GM23248 (cell line): ENCODE measurements at places on chromosomes 6 and 20. TPM values are rescaled to one million over a fixed set of nuclear protein-coding genes. Genes with fewer than 3 reads are reported as not detected.

GRCh38 chr20:40255365-40255764, 433.7 kb downstream of the MAFB start:
- H3K4me1 ChIP-seq = peaks cover 7% of the 10 kb centered on the region
- DNase-seq = peak; percentile 61
- no peaks in the 10 kb centered on the region for H3K36me3 ChIP-seq
- H3K27ac ChIP-seq = no peak overlapping the region
- H3K27me3 ChIP-seq = 0 out of 2 replicates have a peak, but pooled peaks cover 4% of the 10 kb centered on the region

GRCh38 chr6:6742535-6742934, 154.0 kb downstream of the LY86 start:
- no peak for DNase-seq
- H3K4me1 ChIP-seq = 0 out of 2 replicates have a peak, but pooled peaks cover 2% of the 10 kb centered on the region
- H3K27ac ChIP-seq = no peak overlapping the region
- no peaks in the 10 kb centered on the region for H3K36me3 ChIP-seq
- no peaks in the 10 kb centered on the region for H3K27me3 ChIP-seq

GRCh38 chr6:14903176-14904038, 342.5 kb upstream of the JARID2 start:
- DNase-seq = no peak
- H3K36me3 ChIP-seq = no peaks in the 10 kb centered on the region
- H3K27me3 ChIP-seq = no peaks in the 10 kb centered on the region

DNA sequence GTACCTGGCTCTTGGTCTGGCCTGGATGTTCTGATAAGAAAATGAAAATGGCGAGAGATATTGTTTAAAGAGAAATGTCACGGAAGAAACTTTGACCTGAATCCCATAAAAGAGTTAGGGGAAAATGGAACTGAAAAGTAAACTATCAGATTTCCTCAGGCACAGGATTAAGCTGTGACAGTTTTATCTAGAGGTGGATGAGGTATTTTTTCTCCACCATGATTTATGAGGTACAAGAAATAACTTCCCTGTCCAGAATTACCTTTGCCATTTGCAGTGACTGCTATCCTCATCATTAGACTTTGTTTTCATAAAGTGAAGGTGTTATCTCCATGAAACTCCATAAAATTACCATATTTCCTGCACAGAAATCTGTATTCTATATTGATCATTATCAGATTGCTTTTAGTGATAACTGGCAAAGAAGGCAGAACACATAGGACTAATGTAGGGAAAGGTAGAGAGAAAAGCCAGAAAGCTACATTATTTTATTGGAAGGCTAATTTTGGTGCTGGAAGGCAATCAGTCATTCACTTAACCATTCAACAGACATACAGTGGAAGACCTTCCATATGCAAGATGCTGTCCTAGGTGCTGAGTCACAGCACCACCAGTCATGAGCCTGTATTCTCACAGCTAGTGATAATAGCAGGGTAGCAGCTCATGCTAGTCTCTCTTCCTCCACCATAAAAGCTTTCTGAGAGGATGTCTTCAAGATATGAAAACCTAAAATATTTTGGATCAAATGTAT, 427.3 kb upstream of the CITED2 start:
- no peak overlapping the region for H3K4me3 ChIP-seq
- H3K27ac ChIP-seq = no peak overlapping the region
- no peaks in the 10 kb centered on the region for H3K27me3 ChIP-seq
- H3K4me1 ChIP-seq = no peaks in the 10 kb centered on the region

DNA sequence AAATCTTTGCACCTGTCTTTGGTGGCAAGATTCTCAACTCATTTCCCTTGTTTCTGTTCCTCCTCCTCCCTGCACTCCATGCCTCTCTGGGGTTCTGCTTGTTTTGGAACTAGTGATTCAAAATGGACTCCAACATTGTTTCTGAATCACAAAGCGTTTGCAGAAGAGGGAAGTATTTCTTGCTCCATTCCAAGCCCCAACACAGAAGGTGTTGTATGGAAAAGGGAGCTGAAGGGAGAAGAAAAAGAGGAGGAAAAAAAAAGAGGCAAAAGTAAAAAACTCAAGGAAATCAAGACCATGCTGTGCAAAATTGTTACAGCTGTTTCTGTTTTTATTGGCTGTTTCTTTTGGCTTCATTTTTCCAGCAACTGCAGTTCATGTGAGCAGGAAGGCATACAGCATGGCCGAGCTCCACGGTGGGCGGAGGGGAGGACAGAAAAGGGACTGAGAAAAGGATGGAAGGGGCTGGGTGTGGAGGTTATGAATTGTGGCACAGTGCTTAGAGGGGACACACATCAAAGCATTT, 66.9 kb upstream of the PRL start:
- H3K4me3 ChIP-seq = no peak overlapping the region
- H3K27ac ChIP-seq = no peak overlapping the region
- H3K27me3 ChIP-seq = no peaks in the 10 kb centered on the region
- no peak for DNase-seq
- H3K36me3 ChIP-seq = no peaks in the 10 kb centered on the region
- no peaks in the 10 kb centered on the region; the same call in 1 of the 2 replicates for H3K4me1 ChIP-seq

DNA sequence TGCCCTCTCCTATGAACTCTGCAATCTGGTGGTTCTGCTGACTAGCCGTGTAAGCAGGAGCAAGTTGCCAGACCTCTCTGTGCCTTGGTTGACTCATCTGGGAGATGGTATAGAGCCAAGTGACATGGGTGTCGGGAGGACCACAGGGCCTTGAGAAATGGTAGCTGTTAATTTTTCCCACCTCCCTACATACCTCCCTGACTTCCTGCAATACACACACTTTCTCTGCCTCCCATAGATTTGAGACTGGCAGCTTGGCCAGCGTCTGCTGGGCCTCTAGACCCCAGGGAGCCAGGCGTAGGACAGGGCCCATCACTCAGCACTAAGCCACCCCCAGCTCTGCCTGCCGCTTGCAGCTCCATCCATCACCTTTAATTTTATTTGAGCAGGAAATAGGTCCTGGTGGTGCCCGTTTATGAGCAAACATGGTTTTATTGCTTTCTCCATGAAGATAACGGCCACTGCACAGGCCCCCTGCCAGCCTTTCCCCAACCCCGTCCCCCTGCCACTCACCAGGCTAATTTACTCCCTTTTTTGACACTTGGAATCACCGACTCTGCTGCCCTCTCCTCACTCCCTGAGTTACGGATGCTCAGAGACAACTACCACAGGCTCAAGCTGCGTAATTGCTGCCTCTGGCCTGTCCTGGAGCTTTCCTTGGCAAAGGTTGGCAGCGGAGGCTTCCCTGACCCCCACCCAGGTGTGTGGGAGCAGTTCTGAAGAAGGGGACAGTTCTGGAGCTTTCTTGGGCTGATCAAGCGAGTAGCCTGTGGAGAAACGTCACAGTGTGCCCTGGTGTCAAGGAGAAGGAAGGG, 11.1 kb downstream of the GLP1R start:
- no peaks in the 10 kb centered on the region for H3K4me1 ChIP-seq
- H3K27me3 ChIP-seq = 0 out of 2 replicates have a peak, but pooled peaks cover 6% of the 10 kb centered on the region
- no peak overlapping the region for H3K27ac ChIP-seq
- no peaks in the 10 kb centered on the region for H3K36me3 ChIP-seq
- DNase-seq = peak; percentile 30

DNA sequence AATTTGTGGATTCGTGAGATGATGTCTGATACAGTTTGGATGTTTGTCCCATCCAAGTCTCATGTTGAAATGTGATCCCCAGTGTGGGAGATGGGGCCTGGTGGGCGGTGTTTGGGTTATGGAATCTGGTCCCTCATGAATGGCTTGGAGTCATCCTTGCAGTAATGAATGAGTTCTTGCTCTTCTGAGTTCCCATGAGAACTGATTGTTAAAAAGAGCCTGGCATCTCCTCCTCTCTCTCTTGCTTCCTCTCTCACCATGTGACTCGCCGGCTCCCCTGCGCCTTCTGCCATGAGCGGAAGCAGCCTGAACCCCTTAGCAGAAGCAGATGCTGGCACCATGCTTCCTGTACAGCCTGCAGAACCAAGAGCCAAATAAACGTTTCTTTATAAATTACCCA, 30.5 kb upstream of the RPP40 start:
- no peak for DNase-seq
- H3K36me3 ChIP-seq = no peaks in the 10 kb centered on the region
- H3K27me3 ChIP-seq = no peaks in the 10 kb centered on the region

- H3K36me3 ChIP-seq = no peaks in the 10 kb centered on the region
- H3K4me3 ChIP-seq = no peak overlapping the region
- H3K4me1 ChIP-seq = no peaks in the 10 kb centered on the region
- H3K27me3 ChIP-seq = peaks cover 14% of the 10 kb centered on the region
- H3K27ac ChIP-seq = no peak overlapping the region
- DNase-seq = peak; percentile 69
These were observed 78.7 kb upstream of the PHACTR3 start for GRCh38 chr20:59525500-59526241.

- no peak overlapping the region for H3K27ac ChIP-seq
- peaks cover 10% of the 10 kb centered on the region for H3K4me1 ChIP-seq
- H3K4me3 ChIP-seq = no peak overlapping the region
- no peaks in the 10 kb centered on the region for H3K27me3 ChIP-seq
- H3K36me3 ChIP-seq = peaks cover 6% of the 10 kb centered on the region; the same call in 1 of the 2 replicates
These were observed 19.7 kb downstream of the WRNIP1 start for GRCh38 chr6:2784930-2785329.

DNA sequence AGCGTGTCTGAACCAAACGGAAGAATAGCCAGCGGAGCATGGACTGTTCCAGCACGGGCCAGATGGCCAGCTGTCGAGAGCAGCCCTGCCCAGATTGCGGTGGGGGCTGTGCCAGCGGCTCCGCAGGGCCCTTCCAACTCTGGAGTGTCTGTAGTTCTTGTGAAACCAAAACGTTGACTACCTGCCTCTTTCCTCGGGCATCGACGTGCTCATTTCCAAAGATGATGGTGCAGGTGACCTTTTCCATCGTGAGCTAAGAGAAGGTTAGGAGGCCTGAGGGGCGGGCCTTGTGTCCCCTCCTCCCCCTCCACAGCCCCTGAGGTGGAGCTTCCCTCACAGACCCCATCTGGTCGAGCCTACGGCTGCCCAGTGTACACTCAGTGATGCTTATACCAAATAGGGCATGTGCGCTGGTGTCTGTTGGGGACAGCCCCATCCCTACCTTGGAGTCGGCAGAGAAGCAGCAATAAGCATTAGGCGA, 12.9 kb upstream of the C20orf144 start:
- peak; percentile 54 for DNase-seq
- H3K36me3 ChIP-seq = peaks cover 8% of the 10 kb centered on the region; the same call in 1 of the 2 replicates

DNA sequence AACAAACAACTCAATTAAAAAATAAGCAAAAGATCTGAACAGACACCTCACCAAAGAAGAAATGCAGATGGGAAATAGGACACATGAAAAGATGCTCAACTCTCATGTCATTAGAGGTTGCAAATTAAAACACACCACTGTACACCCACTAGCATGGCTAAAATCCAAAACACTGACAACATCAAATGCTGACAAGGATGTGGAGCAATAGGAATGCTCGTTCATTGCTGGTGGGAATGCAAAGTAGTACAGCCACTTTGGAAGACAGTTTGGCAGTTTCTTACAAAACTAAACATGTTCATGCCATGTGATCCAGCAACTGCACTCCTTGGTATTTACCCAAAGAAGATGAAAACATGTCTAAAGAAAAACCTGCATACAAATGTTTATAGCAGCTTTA, 47.2 kb downstream of the CDK19 start:
- no peaks in the 10 kb centered on the region for H3K27me3 ChIP-seq
- H3K36me3 ChIP-seq = 0 out of 2 replicates have a peak, but pooled peaks cover 2% of the 10 kb centered on the region
- H3K27ac ChIP-seq = no peak overlapping the region
- no peak for DNase-seq

DNA sequence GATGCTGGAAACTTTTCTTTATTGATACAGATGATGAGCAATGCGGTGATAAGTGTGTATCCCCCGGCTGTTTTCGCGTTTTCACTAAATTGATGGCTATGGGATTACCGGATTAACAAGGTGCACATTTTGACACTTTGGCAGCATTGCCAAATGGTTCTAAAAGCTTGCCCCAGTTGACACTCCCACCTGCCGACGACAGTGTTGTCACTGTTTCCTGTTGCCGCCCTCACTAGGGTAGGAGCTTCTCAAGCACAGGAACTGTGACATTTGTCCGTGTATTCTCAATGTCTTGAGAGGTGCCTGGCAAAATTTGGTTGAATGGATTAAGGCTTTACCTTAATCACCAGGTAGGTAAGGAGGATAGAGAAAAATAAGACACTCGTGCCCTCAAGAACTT, 9.8 kb upstream of the MAPK13 start:
- no peaks in the 10 kb centered on the region for H3K36me3 ChIP-seq
- DNase-seq = no peak
- no peaks in the 10 kb centered on the region for H3K27me3 ChIP-seq
- peaks cover 10% of the 10 kb centered on the region; the same call in 1 of the 2 replicates for H3K4me1 ChIP-seq
- no peak overlapping the region for H3K27ac ChIP-seq
- H3K4me3 ChIP-seq = no peak overlapping the region

- H3K27ac ChIP-seq = no peak overlapping the region
- DNase-seq = no peak
- no peak overlapping the region for H3K4me3 ChIP-seq
- no peaks in the 10 kb centered on the region for H3K36me3 ChIP-seq
These were observed 27.9 kb upstream of the MCM3 start for GRCh38 chr6:52312461-52312860.

- no peak overlapping the region for H3K4me3 ChIP-seq
- peaks cover 30% of the 10 kb centered on the region for H3K4me1 ChIP-seq
- H3K27me3 ChIP-seq = no peaks in the 10 kb centered on the region
- H3K36me3 ChIP-seq = no peaks in the 10 kb centered on the region
These were observed 94.4 kb upstream of the MAP7 start for GRCh38 chr6:136644597-136644952.

GRCh38 chr6:168155193-168155592, 76.2 kb upstream of the FRMD1 start:
- peaks cover 31% of the 10 kb centered on the region for H3K4me1 ChIP-seq
- no peak overlapping the region for H3K27ac ChIP-seq
- peak; percentile 72 for DNase-seq
- H3K4me3 ChIP-seq = no peak overlapping the region
- H3K36me3 ChIP-seq = no peaks in the 10 kb centered on the region

Gene CTCFL
- not detected in 2 replicates for total RNA-seq

Gene HLA-DRA
- 0.89 TPM in 1 of 2 replicates, not detected in the other for total RNA-seq

Gene PANK2
- 43.7 and 65.1 TPM in 2 replicates for total RNA-seq

Gene PAK5
- total RNA-seq = not detected in 2 replicates

Gene RBBP8NL
- total RNA-seq = not detected in 2 replicates

Gene TBXT
- not detected in 2 replicates for total RNA-seq

Gene C6orf15
- not detected in 2 replicates for total RNA-seq

Gene CLPSL1
- total RNA-seq = not detected in 2 replicates

Gene TMC2
- not detected in 2 replicates for total RNA-seq

Gene BPIFA1
- not detected in 2 replicates for total RNA-seq
